ENCODE measurements at places on chromosomes 12 and 14. TPM values are rescaled to one million over a fixed set of nuclear protein-coding genes. Genes with fewer than 3 reads are reported as not detected.
A peak's percentile ranks its signal among the peaks of the same experiment; 100 is the strongest.

GRCh38 chr14:31357279-31357678 is 63.1 kb downstream of the HEATR5A start:
- no peak for DNase-seq
- H3K27me3 ChIP-seq, result no peaks in the 10 kb centered on the region
- no peaks in the 10 kb centered on the region for H3K4me1 ChIP-seq
- no peak overlapping the region for H3K27ac ChIP-seq
- no peak overlapping the region for H3K4me3 ChIP-seq

DNA sequence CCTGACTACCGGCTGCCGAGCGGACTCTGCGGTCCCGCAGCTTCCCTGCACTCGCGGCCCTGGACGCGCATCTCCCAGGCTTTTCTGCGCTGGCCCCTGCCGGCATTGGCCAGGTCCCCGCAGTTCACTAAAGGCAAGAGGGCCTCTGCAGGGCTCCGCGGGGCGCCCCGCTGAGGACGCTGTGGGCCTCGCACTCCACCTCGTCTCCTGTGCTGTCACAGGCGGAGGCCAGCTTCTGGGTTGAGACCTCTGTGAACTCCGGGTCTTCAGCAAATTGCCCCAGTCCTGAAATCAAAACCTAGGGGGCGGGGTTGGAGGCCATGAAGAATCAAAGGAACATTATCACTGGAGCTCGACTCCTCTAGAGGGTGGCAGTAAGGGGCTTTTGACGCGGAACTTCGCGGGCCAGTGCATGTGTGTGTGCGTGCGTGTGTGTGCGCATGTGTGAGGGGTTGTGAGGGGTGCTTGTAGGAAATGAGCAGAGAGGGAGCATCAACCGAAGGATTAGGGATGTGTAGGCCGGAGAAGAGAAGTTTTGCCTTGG is 68.5 kb upstream of the CAPRIN2 start:
- no peaks in the 10 kb centered on the region for H3K36me3 ChIP-seq
- peak overlapping the region; percentile 96 for H3K27ac ChIP-seq
- H3K27me3 ChIP-seq, result peaks cover 10% of the 10 kb centered on the region
- H3K4me3 ChIP-seq, result peak overlapping the region; percentile 83

DNA sequence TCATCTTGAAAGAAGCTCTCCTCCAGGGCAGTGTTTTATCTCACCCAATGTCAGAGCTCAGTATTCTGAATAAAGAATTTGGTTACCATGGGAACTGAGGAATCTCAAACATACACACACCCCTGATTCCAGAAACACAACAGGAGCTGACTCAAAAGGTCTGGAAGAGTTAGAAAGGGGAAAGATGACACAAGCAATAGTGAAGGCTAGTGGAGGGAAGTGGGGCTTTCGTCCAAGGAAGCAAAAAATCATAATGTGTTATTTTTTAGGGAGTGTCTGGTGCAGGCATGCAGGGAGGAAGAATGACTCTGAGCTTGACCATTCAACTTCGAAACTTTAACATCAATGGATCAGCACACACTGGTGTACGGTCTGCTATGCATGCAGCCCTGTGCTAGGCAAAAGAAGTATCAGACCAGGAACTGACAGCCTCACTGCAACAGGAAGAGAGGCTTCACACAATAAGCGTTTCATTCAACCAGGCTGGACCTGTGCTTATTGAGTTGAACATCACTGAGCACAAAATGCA is 20.3 kb downstream of the HEBP1 start:
- H3K36me3 ChIP-seq, result peaks cover 29% of the 10 kb centered on the region
- no peak for DNase-seq
- H3K4me3 ChIP-seq, result no peak overlapping the region
- H3K27ac ChIP-seq, result no peak overlapping the region
- no peaks in the 10 kb centered on the region for H3K27me3 ChIP-seq

DNA sequence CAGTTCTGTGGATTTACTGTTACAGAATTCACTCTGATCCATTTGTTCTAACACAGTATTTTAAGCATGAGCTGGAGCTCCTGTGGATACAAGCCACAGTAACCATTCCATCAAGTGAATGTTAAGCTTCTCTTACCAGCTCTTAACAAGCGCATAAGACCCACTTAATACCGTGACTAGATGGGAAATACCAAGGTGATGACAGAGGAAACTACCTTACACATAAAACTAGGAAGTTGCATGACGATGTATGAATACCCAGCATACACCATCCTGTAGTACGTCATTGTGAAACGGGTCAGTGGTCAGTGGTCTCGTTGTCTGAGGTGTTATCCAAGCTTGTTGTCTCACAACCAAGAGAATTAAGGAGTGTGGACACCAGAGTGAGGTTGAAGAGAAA is 2.0 kb upstream of the GALC start:
- no peak for DNase-seq
- H3K4me1 ChIP-seq, result peaks cover 30% of the 10 kb centered on the region
- no peaks in the 10 kb centered on the region for H3K36me3 ChIP-seq
- H3K27ac ChIP-seq, result peak overlapping the region; percentile 97

DNA sequence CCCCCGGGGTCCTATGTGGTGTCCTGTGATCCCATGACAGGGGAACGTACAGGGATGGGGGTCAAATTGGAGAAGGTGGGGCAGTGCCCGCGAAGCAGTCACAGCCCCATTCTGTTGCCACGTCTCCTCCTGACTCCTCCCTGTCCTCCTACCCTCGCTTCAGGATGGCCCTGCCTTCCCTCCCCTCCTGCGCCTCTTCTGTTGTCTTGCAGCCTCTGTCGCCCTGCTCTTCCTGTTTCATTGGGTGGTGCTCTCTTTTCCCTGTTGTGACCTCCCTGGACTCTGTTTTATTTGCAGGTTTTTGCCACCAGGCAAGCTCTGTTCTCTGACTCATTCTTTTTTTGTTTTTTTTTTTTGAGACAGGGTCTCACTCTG is 18.7 kb downstream of the CABP1 start:
- H3K27ac ChIP-seq, result no peak overlapping the region
- no peak overlapping the region for H3K4me3 ChIP-seq
- H3K4me1 ChIP-seq, result no peaks in the 10 kb centered on the region
- DNase-seq, result no peak
- H3K36me3 ChIP-seq, result no peaks in the 10 kb centered on the region

SLC41A2 gene
- total RNA-seq, result 8.9 TPM

TAS2R43 gene
- 1.2 TPM for total RNA-seq
